ENCODE measurements at places on chromosomes 2 and 18.
A peak's percentile ranks its signal among the peaks of the same experiment; 100 is the strongest.

- DNase-seq = no peak
Observed at GRCh38 chr18:21703241-21703820, 1.2 kb downstream of the ABHD3 start.

DNA sequence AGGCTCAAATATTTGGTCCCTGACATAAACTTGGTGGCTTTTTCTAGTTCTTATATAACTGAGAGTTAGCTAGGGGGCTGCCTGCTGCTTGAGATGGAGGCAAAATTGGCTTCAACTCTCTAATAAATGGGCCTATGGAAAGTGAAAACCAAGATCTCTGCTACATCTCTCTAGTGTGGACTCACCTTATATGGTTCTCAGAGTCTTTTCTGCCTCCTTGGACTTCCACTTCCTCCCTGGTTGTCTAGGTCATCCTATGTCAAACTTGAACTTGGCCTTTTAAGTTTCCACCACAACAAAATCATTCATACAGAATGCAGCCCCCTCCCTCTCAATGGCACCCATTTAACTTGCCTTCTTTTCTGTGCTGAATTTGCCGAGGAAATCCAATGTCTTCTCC lies 23.9 kb upstream of the ARHGAP25 start:
- DNase-seq = no peak

- DNase-seq = no peak
Observed at GRCh38 chr2:37471994-37472393, 127.6 kb downstream of the QPCT start.

- DNase-seq = no peak
Observed at GRCh38 chr2:231546014-231546715, 15.9 kb upstream of the NMUR1 start.

DNA sequence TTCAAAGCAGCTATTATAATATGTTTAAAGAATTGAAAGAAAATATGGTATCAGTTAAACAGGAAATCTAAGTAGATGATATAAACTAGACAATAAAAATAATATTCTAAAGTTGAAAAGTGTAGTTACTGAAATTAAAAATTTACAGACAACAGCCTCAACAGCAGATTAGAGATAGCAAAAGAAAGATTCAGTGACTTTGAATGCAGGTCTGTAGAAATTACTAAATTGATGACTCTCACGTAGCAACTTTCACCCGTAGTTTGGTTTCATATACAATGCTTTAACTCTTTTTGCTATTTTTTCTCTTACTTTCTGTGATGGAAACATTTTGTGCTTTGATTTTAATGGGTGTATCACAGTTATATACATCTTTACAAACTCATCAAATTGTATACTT lies 44.8 kb downstream of the SPAST start:
- no peak for DNase-seq

- no peak for DNase-seq
Observed at GRCh38 chr18:23012249-23012648, 79.1 kb downstream of the RBBP8 start.

DNA sequence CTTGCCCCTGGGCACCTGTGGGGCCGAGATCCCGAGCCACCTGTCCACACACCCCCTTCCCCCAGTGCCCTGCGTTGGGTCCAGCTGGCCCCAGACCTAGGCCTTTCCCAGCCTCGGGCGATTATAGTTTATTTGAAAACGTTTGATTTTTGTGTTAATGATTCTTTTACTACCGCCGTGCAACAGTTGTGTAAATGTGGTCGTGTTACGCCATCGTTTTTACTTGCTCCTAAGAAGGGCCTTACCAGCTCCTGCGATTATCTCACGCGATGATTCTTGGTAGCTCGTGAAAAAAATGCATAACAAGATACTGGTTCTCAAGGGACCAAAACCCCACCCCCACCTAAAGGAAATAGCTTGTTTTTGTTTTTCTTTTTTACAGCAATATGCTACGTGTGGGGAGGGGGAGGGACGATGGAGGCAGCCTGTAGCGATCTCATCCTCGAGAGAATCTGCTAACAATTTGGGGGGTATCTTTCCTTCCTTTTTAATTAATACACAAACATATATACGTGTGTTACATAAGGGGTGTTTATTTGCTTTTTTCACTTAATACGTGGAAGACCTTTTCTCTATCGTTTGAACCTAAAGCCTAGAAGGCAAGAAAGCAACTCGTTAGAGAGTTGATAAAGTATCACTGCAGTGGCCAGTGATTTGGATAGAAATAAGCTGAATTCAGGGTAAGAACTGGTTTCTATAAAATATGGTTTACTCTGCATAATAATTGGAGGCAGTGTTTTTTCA lies 1.0 kb downstream of the ZDBF2 start:
- DNase-seq = no peak

- DNase-seq = no peak
Observed at GRCh38 chr2:60334610-60335009, 218.8 kb downstream of the BCL11A start.

DNA sequence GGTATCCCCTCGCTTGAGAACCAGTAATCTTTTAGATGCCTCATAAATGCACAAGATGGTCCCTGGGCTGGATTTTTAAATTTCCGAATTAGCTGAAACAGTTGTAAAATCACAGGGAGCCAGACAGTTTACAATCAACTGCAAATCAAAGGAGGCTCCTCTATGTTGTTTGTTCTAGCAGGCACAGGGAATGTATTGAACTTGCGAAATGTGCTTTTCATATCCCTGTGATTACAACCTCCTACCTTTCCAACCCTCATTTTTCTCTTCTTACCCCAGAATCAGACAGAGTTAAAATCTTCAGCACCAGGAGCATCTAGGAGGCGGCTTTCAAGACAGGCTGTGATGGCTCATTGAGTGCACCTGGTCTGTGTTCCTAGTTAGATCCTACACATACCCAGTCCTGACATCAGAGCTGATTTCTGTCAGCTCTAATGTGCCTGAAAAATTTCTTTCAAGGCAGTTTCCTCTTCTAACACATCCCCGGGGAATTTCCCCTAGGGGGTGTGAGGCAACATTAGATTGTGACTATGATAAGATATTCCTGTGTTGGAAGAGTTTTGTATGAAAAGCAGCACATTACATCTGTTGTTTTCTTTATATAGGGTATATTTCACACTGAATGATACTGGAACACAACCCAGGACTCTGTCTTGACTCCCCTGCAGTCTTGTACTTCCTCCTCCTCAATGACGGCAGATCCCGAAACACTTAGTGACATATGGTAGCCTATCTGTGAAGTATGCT lies 17.9 kb upstream of the CAVIN2 start:
- DNase-seq = no peak

- DNase-seq = no peak
Observed at GRCh38 chr2:198096002-198096401, 291.6 kb downstream of the PLCL1 start.

- DNase-seq = no peak
Observed at GRCh38 chr2:105580870-105581554, 163.7 kb upstream of the NCK2 start.

DNA sequence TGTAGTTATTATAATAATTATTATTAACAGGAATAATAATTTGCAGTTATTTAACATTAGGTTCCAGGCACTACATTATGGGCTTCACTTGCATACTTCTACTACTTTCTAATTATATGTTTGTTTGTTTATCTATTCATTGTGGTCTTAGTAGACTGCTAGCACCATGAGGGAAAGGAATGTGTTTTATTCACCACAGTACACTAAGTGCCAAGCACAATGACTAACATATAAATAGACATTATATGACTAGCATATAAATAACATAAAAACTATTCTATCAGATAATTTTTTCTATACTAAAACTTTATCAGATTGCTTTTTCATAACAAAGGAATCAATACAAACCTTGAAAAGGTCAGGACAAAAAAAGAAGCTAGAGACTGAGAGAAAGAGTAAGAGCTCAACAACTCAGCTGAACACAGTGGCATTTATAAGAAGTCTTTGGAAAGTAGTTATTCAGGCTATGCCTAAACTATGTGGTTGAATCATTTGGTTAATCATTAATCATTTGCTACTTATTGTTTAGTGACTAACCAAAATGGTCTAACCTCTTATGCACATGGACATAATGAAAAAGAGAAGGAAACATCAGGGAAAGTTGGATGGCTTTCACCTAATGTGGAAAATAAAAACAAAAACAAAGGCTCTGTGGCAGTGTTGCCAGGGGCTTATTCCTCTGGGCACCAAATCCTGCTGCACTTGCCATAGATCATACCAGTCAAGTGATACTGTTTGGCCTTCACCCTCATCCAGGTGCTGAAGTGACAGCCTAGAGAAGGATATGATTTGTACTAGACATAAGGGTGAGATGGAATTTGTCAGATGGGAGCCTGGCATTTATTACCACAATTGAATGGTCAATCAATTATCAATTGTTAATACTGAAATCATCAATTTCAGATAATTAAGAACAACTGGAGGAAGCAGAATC lies 174.9 kb downstream of the ETAA1 start:
- no peak for DNase-seq

- DNase-seq = no peak
Observed at GRCh38 chr18:11040823-11041656, 108.3 kb downstream of the PIEZO2 start.

DNA sequence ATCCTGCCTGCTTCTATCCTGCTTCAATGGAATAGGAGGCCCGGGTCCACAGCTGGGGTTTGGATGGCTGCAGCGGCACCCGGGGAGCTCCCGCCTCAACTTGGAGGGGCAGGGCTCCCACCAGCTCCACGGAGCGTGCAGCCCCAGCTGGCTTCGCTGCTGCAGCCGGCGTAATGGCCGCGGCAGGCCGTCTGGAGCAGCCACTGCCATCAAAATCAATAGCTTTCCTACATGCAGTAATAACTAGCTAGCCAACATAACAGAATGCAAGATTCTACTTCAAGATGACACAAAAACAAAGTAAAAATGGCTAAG lies 154.2 kb upstream of the RMP24 start:
- no peak for DNase-seq

DNA sequence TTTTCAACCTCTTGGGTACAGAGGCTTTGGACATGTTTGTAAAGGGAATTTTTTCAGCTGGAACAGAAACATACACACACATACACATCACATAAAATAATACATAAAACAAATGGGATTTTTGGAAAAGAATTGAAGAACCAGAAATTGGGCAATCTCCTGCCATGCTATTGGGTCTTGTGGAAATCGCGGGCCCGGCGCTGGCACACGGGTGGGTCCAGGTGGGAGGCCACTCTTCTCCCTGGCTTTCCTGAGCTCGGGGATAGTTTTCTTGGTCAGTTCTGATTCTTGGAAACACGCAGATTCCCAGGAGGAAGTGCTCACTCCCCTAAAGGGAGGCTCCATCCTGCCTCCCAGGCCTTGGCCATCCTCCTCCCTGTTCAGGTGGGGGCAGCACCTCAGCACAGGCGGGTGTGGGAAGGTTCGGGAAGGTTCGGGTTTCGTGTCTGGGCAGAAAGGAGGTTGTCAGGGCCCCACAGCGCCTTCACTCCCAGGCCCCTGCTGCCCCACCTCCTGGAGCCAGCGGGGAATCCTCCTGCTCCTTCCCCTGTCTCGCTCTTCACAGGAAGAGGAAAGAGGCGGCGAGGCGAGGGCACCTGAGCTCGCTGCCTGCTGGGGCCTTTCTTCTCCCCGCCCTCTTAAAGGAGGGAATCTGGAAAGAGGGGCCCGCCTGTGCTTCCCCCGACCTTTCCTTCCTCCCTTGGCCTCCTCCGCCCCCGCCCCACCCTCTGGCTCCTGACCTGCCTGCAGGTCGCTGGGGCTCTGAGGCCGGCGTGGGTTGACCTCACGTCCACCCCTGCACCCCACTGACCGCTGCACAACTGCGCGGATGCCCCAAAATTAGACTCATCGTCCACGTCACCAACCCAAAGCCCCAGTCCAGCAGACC lies 97.8 kb upstream of the PXDN start:
- no peak for DNase-seq

- no peak for DNase-seq
Observed at GRCh38 chr2:43539436-43539835, 56.4 kb downstream of the THADA start.

GRCh38 chr2:158677542-158677941 lies 117.6 kb upstream of the DAPL1 start:
- no peak for DNase-seq

DNA sequence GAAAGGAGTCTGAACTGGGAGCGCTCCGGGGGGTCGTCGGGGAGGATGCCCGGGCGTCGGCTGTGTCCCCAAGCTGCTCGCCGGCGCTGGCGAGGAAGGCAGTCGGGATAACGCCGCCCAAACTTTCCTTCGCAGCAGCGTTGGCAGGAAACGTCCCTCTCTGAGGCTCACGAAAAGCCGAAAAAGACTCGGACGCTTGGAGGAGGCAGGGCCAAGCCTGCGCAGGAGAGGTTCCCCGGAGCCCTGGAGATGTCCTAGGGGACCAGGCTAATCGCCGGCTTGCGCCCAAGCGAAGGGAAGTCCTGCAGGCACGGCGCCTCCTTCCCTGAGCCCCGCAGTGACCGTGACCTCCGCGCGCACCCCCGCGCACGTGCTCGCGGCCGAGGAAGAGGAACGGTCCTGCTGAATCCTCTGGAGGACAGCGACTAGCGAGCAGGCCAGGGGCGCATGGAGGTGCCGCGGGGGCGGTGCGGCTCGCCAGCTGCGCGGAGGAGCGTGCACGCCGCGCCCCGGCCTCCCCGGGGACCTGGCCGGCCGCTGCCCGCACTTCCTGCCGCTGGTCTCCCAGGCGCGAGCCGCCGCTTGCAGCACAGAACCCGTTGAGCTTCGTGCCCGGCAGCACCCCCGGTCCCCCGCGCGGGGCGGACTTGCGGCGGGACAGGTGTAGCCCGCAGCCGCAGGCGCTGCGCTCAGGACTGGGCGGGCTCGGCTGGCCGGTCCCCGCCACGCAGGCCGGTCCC lies at the start of gene SH3RF3:
TSS of gene SH3RF3 (plus strand) at position 590 of the 740 bp plus-strand sequence.
- DNase-seq = peak; percentile 64
